ENCODE measurements at places on chromosomes 6 and 20.

DNA sequence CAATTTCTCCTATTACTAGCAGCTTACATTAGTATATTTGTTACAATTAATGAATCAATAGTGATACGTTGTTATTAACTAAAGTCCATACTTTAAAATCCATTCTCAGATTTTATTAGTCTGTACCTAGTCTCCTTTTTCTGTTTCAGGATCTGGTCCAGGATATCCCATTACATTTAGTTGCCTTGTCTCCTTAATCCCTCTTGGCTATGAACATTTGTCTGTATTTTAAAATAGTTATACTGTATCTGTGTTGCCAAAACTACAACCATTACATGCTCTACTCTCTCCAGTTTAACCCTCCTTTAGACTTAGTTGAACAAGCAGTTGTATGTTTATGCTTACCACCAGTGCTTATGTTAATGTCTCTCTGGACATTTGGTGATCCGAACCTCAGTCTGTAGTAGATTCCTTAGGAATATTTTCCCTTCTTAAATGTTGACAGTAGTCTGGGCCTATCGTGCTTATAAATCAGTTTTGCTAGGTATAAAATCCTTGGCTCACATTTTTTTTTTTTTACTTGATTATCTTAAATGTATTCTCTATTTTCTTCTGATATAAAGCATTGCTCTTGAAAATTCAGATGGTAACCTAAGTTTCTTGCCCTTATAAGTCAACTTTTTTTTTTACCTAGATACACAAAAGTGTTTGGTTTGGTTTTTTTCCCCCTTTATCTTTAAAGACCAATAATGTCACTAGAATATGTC, 12.2 kb downstream of the ALDH5A1 start:
- DNase-seq, result no peak

DNA sequence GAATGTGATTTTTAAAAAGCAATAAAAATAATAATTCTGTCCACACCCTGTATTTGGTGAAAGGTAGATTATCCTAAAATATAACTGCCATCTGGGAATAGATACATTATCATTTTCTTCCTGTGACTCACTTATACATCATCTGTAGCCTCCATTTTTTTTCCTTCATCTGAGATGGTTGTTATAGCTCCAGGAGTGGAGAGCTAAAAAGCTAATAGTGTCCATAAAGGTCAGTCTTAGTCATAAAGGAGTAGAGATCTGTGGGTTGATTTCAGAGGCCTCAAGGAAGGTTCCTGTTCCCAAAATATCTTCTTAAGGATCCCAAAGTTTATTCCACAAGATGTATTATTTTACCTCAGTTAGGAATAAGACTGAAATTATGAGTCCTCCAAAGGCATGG, 41.1 kb downstream of the FBXO5 start:
- no peak for DNase-seq

- no peak for DNase-seq
Measured at GRCh38 chr6:16383607-16384206, 145.3 kb downstream of the GMPR start.

- no peak for DNase-seq
Measured at GRCh38 chr6:125041740-125042459, 79.7 kb downstream of the RNF217 start.

- no peak for DNase-seq
Measured at GRCh38 chr6:43914272-43915147, 144.5 kb downstream of the VEGFA start.

GRCh38 chr20:51335329-51335841, 207.1 kb downstream of the NFATC2 start:
- DNase-seq, result no peak

GRCh38 chr6:89138173-89138572, 7.7 kb upstream of the PM20D2 start:
- DNase-seq, result no peak

- DNase-seq, result no peak
Measured at GRCh38 chr6:8245726-8246125, 143.4 kb upstream of the EEF1E1 start.

- DNase-seq, result no peak
Measured at GRCh38 chr6:121688974-121689373, 253.5 kb downstream of the GJA1 start.

DNA sequence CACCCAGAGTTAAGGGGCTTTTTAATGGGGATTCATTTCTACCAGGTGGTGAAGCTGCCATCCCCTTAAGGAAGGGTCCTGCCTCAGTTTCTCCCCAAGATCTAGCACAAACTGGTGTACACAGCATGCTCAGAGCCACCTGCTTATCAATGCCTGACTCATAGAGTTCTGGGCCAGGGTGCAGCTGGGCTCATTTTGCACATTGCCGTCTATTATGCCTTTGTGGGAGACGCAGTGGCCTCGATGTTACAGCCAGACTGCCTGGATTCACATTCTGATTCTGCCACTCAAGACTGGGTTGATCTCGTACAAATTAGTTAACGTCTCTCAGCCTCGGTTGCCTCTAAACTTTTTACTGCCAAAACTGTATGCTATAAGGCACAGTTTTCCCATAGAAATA, 365.7 kb downstream of the ZFAND3 start:
- DNase-seq, result peak; percentile 44

DNA sequence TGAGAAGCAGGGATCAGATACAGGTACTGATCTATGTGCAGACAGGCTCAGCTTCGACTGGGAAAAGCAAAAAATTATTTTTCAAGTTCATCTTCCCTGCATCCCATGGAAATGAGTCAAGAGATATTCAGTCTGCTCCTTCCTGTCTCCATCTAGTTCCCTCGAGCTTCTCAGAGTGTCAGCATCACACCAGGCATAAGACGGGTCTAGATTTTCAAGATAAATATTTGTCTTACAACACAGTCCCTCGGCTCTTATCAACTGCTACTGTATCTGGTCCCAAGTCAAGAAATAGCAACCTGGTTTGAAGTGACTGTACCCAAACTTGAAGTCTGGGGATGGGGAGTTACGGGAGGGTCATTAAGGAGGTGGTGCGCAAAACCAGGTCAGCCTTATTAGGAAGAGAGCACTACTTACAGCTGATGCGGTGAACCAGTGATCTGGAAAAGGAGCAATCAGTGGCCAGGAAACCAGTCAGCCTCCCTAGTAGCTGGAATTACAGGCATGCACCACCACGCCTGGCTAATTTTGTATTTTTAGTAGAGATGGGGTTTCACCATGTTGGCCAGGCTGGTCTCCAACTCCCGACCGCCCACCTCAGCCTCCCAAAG, 29.7 kb downstream of the ZMYND8 start:
- no peak for DNase-seq

- no peak for DNase-seq
Measured at GRCh38 chr6:156775717-156776116, 1.5 kb upstream of the ARID1B start.

DNA sequence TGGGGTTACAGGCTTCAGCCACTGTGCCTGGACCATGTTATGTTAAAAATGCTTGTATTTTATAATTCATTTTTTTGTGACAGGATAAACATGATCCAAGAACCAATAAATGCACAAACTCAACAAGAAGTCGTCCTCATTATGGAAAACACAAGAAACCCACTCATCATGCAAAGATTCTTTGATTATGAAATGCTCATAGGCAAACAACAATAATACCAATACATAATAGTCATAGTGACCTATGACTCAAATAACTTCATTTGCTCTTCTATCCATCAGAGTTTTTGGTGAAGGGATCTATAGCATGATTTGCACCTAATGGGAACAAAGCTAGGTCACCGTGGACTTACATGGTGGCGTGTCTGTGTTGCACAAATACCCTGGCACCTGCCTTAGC, 217.1 kb upstream of the THEMIS start:
- no peak for DNase-seq

DNA sequence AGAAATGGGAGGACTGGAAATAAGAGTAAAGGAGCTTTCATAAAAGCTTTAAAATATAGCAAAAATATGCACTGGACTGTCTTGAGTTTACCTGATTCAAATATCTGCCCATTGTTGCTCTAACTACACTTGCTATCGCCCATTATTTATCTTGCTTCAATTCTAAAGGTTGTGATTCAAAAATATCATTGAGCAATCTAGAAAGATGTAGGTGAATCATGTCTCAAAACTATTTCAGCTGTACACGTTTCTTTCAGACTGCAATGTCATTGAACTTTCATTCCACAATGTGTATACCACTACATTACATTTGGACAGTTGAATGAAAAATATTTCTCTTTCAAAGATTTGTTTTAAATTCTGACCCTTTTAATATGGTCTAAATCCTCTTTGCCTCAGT, 545.6 kb downstream of the BMP2 start:
- no peak for DNase-seq

DNA sequence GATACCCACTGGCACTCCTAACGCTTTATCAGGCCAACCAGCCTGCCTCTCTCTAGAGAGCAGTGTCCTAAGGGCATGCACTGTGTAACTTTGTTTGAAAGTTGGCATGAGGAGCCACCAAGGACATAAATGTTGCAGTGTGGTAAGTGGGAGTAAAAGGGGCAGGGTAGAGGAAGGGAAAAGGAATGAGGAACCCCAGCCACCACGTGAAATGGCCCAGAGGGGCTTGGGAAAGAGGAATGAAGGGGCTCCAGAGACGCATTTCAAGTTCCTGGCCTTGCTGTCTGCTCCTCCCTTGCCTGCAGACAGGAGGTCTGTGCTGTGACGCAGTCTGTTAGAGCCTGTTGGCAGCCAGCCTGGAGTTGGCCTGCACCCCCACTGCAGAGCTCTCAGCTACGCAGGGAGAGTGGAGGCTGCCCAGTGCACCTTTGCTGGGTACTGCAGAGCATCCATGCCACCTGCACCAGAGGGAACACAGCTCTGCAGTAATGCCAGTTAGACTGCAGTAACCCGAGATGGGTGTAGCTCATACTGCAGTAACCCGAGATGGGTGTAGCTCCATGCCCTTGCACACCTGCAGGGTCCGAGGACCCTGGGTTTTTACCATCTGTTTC, 86.8 kb upstream of the SNAP25 start:
- DNase-seq, result peak; percentile 30
